ENCODE measurements at places on chromosomes 7 and 10.

- DNase-seq: no peak
These were observed 23.4 kb upstream of the AKR1C3 start for GRCh38 chr10:5070648-5071410.

DNA sequence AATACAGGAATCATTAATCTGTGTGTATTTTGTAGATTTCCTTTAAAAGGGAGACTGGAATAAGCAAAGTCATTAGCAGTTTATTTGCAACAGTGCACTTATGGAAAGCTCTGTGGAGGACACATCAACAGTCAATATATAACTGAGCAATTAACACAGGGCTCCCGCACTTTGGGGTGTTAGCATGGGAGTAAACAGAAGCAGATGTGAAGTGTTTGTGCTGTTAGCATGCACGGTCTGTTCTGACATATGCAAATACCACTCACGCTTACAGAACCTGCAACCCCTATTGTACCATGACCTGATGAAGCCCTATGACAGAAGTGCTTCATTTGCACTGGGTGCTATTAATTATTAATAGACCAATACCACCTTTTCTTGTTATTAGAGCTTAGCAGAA lies 118.9 kb downstream of the PPP1R3A start:
- DNase-seq: no peak

DNA sequence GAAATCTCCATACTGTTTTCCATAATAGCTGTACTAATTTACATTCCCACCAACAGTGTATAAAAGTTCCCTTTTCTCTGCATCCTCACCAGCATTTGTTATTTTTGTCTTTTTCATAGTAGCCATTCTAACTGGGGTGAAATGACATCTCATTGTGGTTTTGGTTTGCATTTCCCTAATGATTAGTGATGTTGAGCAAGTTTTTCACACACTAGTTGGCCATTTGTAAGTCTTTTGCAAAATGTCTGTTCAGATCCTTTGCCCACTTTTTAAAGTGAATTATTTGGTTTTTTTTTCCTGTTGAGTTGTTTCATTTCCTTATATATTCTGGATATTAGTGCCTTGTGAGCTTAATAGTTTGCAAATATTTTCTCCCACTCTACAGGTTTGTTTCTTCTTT lies 101.0 kb upstream of the NFE2L3 start:
- DNase-seq: no peak

GRCh38 chr7:82469207-82469606 lies 25.6 kb upstream of the CACNA2D1 start:
- no peak for DNase-seq

DNA sequence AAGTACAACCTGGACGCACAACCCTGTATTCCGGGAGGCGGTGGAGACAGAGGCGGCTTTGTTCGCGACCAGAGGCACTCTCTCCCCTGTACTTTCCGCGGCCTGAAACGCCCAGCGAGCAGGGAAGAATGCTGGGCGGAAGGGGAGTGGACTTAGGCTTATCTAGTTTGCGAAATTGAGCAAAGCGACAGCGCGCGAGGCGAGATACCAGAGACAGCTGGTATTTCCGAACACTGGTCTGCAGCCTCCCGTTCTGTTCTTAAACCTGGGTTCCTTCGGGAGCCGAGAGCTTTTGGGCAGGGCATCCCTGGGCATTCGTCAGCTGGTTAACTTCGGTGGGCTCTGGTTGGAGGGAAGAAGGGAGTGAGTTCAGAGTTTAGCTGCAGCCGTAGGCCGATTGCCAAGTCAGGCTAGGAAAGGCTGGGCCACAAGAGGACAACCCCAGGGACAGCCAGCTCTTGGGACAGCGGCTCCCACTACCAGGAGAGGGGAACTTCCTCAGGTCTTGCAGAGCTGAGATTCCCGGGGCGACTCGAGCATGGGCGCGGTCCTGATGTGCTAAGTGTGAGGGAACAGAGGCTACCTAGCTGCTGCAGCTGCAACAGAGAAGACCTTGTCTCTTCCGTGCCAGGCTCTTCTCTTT lies 3.9 kb downstream of the HMX3 start:
- DNase-seq: no peak

DNA sequence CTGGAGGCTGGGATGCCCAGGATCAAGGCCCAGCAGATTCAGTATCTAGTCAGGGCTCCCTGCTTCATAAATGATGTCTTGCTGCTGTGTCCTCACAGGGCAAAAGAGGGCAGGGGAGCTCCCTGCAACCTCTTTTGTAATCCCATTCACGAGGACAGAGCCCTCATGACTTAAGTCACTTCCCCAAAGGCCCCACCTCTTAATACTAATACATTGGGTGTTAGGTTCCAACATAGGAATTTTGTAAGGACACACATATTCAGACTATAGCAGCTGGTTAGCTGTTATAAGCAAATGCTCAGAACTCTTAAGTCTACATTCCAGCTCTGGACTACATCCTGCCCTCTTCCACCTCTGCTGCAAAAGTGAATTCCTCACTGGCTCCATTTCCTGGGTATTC lies 63.0 kb downstream of the VOPP1 start:
- no peak for DNase-seq

- DNase-seq: no peak
These were observed 119.9 kb downstream of the PLXNA4 start for GRCh38 chr7:132456418-132456817.

GRCh38 chr7:93245525-93246432 lies 13.6 kb downstream of the VPS50 start:
- no peak for DNase-seq

DNA sequence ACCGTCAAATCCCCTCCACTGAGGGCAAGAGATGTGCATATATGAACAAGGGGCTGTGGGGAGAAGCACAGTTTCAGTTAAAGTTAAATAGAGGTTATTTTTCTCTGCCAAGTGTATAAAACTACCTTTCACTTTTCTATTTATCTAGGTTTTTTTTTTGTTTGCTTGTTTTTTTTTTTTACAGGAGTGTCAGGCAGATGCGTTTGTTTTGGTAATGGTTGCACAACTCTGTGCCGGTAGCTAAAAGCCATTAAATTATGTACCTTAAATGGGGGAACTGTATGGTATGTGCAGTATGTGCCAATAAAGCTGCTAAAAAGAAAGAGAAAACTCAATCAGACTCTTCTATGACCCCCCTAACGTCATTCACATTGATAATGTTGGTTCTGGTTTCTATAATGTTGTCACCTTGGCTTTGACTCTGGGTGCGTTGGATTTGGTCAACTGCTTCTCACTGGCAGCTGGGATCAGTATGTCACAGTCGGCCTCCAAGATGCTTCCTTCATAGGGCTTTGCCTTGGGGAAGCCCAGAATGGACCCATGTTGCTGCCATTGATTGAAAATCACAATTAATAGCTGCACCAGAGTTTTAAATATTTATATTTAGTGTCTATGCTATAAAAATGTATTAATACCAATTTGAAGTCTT lies 34.2 kb downstream of the GLUD1 start:
- no peak for DNase-seq

Measured in activated T-helper 1 cell treated with anti-CD3 and anti-CD28 coated beads, Interleukin-2, amount 50 U/mL, for 16 hours (primary cell).